ENCODE measurements at places on chromosomes 6 and 20. TPM values are rescaled to one million over a fixed set of nuclear protein-coding genes. Genes with fewer than 3 reads are reported as not detected.
A peak's percentile ranks its signal among the peaks of the same experiment; 100 is the strongest.

TMC2 gene
- not detected for total RNA-seq

DNA sequence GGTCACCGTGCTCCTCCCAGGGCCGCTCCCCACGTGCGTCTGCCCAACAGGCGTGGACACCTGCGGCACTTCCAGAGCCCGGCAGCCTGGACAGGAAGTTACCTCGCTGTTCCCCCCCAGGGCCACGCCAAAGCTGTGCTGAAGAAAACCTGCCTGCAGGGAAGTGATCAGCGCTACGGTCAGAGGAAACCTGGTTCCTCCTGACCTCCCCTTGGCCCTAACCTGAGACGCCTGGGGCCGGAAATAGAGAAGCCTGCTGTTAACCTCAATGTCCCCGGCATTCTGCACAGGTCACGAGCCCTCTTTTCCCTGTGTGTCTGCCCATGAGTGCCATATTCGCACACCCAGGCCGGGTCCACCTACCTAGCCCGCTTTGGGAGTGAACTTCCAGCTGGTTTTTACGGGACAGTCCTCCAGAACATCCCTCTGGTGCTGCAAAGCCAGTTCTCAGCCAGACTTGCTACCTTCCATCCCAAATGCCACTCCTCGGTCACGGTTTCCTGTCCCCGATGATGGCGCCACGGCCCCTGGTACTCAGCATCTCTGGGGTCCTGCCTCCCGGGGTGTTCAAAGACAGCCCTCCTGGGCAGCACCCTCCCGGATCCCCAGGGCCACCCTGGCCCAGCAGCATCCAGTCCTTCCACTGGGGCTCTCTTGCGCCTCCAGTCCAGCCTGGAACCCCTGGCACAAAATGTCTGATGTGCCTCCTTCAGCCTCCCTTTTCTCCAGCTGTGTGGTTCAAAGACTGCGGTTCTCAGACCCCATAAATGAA lies 12.0 kb upstream of the IRF4 start:
- H3K27me3 ChIP-seq, result no peaks in the 10 kb centered on the region
- H3K4me3 ChIP-seq, result no peak overlapping the region
- no peaks in the 10 kb centered on the region for H3K4me1 ChIP-seq
- no peak overlapping the region for H3K27ac ChIP-seq
- no peaks in the 10 kb centered on the region for H3K36me3 ChIP-seq

BTN1A1 gene
- not detected for total RNA-seq

- H3K27me3 ChIP-seq, result no peaks in the 10 kb centered on the region
- DNase-seq, result no peak
- no peak overlapping the region for H3K4me3 ChIP-seq
- H3K4me1 ChIP-seq, result no peaks in the 10 kb centered on the region
Observed at GRCh38 chr20:21033817-21034216, 72.3 kb downstream of the LINC00237 start.

SIRPB2 gene
- total RNA-seq, result 3.0 TPM

- no peaks in the 10 kb centered on the region for H3K27me3 ChIP-seq
- H3K4me1 ChIP-seq, result no peaks in the 10 kb centered on the region
- H3K36me3 ChIP-seq, result no peaks in the 10 kb centered on the region
- no peak overlapping the region for H3K4me3 ChIP-seq
Observed at GRCh38 chr6:119575721-119576120, 226.2 kb upstream of the MAN1A1 start.

NKAPL gene
- total RNA-seq, result 0.25 TPM

SLC22A23 gene
- total RNA-seq, result 85.7 TPM

DNA sequence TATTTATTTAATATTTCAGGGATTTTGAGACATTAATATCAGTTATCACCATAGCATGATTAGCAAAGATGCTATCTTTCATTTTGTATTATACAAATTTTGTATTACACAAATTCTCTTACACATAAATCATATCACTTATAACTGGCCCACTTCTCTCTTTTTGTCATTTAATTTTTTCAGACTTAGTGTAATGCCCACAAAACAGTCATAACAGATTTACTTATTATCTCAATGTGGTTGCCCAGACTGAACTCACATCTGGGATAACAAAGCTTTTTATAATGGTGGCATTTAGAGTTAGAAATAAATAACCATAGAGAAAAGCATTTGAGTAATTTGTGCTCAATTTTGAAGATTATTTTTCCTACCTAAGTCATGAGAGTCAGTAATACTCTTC lies 148.3 kb downstream of the TFAP2B start:
- H3K27me3 ChIP-seq, result no peaks in the 10 kb centered on the region
- H3K4me1 ChIP-seq, result no peaks in the 10 kb centered on the region
- no peak for DNase-seq
- no peak overlapping the region for H3K4me3 ChIP-seq

BANF2 gene
- total RNA-seq, result not detected

DNA sequence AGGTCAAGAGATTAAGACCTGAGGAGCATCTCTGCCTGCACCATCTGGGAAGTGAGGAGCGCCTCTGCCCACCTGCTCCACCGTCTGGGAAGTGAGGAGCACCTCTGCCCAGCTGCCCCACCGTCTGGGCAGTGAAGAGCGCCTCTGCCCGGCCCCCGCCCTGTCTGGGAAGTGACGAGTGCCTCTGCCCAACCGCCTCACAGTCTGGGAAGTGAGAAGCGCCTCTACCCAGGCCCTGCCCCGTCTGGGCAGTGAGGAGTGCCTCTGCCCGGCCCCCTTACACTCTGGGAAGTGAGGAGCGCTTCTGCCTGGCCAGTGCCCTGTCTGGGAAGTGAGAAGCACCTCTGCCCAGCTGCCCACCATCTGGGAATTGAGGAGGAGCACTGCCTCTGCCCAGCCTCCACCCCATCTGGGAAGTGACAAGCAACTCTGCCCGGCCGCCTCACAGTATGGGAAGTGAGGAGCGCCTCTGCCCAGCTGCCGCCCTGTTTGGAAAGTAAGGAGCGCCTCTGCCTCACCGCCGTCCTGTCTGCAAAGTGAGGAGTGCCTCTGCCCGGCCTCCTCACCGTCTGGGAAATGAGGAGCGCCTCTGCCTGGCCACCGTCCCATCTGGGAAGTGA lies 270.4 kb upstream of the NRSN1 start:
- no peak for DNase-seq
- no peaks in the 10 kb centered on the region for H3K27me3 ChIP-seq
- H3K27ac ChIP-seq, result no peak overlapping the region

- H3K27me3 ChIP-seq, result no peaks in the 10 kb centered on the region
- no peak for DNase-seq
- no peaks in the 10 kb centered on the region for H3K36me3 ChIP-seq
Observed at GRCh38 chr20:15740046-15740775, 833.0 kb downstream of the KIF16B start.

DNA sequence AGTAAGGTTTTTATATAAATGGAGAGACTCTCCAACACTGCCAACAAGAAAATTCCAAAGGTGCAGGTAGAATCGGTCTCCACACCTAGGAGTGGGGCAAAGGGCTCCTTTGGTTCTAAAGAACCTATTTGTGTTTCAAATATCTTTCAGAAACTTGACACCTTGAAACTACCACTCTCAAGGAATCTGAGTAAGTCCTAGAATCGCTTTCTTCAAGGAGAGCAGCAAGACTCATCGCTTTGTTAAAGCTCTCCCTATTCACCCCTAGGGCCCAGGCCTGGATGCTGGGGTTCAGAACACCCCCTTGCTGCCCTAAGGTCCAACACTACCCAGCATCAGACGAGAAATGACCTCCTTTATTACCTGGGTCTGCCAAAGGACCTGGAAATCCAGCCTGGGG lies 2.0 kb downstream of the CLIC5 start:
- H3K27ac ChIP-seq, result peak overlapping the region; percentile 72
- DNase-seq, result no peak
- no peaks in the 10 kb centered on the region for H3K36me3 ChIP-seq
- no peaks in the 10 kb centered on the region for H3K27me3 ChIP-seq
- peak overlapping the region; percentile 55 for H3K4me3 ChIP-seq
- H3K4me1 ChIP-seq, result peaks cover 3% of the 10 kb centered on the region

SLC16A10 gene
- 6.0 TPM for total RNA-seq

DNA sequence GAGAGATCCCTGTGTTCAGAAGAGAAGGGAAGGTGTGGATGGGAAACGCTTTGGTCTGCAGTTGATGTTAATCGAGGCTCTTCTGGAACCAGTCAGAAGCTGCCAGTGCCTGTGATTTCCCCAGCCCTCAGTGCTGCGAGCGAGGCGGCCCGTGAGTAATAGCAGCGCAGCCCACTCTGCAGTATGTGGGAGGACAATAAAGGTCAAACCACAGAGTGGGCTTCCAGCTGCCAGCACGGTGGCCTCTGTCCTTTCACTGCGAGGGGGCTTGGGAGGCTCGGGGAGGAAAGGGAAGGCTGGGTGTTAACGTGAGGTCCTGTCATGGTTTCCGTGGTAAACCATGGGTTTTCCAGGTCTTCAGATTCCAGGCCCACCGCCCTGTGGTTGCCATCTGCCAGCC lies 32.3 kb upstream of the TAGAP start:
- H3K27ac ChIP-seq, result no peak overlapping the region
- no peak overlapping the region for H3K4me3 ChIP-seq
- no peaks in the 10 kb centered on the region for H3K27me3 ChIP-seq
- peak; percentile 6 for DNase-seq

DNA sequence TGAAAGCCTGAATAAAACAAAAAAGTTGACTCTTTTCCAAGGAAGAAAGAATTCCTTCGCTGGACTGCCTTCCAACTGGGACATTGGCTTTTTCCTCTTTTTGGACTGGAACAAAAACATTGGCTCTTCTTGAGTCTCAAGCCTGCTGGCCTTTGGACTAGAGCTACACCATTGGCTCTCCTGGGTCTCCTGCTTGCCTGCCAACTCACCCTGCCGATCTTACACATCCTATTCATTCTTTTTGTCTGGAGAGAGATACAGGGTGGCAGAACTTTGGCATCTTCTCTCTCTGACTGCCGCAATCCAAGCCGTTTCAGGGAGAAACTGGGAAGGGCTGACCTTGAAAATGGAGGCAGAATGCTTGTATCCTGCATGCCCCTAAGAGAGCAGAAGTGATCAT lies 20.2 kb downstream of the DDO start:
- no peaks in the 10 kb centered on the region for H3K4me1 ChIP-seq
- no peaks in the 10 kb centered on the region for H3K27me3 ChIP-seq
- H3K4me3 ChIP-seq, result no peak overlapping the region
- H3K36me3 ChIP-seq, result no peaks in the 10 kb centered on the region

- H3K27ac ChIP-seq, result no peak overlapping the region
- no peaks in the 10 kb centered on the region for H3K27me3 ChIP-seq
- H3K4me1 ChIP-seq, result no peaks in the 10 kb centered on the region
Observed at GRCh38 chr6:156828280-156828703, 51.1 kb downstream of the ARID1B start.

VSTM2L gene
- total RNA-seq, result 1.5 TPM

- DNase-seq, result no peak
- H3K4me1 ChIP-seq, result no peaks in the 10 kb centered on the region
- H3K36me3 ChIP-seq, result no peaks in the 10 kb centered on the region
- no peak overlapping the region for H3K4me3 ChIP-seq
- H3K27ac ChIP-seq, result no peak overlapping the region
- H3K27me3 ChIP-seq, result no peaks in the 10 kb centered on the region
Observed at GRCh38 chr6:145830612-145831011, 16.0 kb upstream of the FBXO30 start.

MYH7B gene
- total RNA-seq, result 1.5 TPM

DNA sequence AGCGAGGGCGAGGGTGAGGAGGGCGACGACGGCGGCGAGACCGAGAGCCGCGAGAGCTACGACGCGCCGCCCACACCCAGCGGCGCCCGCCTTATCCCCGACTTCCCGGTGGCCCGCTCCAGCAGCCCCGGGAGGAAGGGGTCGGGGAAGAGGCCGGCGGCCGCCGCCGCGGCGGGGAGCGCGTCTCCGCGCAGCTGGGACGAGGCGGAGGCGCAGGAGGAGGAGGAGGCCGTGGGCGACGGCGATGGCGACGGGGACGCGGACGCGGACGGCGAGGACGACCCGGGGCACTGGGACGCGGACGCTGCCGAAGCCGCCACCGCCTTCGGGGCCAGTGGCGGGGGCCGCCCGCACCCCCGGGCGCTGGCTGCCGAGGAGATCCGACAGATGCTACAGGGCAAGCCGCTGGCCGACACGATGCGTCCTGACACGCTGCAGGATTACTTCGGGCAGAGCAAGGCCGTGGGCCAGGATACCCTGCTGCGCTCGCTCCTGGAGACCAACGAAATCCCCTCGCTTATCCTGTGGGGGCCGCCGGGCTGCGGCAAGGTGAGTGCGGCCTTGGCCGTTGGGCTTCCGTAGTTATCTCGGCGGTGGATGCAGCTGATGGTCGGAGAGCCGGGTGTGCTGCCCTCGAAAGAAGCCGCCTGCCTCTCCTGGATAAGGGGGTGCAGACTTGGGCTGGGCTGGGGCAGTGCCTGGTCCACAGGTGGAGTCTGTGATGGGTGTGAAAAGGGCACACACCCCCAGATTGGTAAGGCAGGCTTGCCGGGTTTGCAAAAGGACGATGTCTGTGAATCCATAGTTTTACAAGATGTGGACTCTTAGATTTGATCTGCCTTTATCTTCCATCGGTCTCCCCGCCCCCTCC lies 938 bp downstream of the WRNIP1 start:
- no peaks in the 10 kb centered on the region for H3K36me3 ChIP-seq
- no peaks in the 10 kb centered on the region for H3K27me3 ChIP-seq
- peak overlapping the region; percentile 99 for H3K27ac ChIP-seq
- peak overlapping the region; percentile 78 for H3K4me3 ChIP-seq
- H3K4me1 ChIP-seq, result peaks cover 17% of the 10 kb centered on the region
- DNase-seq, result peak; percentile 58

SMIM29 gene
- total RNA-seq, result 8.6 TPM

DNA sequence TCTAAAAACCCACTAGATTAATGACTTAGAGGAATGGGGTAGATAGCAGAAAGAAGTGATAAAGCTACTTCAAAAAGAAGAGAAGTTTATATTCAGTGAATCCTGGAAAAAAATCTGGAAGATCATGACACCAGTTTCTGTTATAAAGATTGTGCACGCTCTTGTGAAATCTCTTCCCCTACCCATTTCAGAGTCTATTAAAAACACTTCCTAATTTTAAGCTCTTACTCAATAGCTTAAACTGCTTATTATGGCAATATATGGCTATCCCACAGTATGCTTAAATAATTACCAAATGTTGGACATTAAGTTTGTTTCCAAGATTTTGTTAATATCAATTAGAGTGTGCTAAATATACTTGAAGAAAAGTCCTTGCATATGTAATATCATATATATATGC lies 585.3 kb upstream of the MAN1A1 start:
- H3K27me3 ChIP-seq, result no peaks in the 10 kb centered on the region
- DNase-seq, result no peak
- no peak overlapping the region for H3K4me3 ChIP-seq
- no peaks in the 10 kb centered on the region for H3K36me3 ChIP-seq
- H3K4me1 ChIP-seq, result no peaks in the 10 kb centered on the region

HAO1 gene
- total RNA-seq, result not detected

GRCh38 chr20:62601172-62601571 lies 41.1 kb upstream of the SLCO4A1 start:
- peaks cover 6% of the 10 kb centered on the region for H3K4me1 ChIP-seq
- DNase-seq, result no peak
- H3K27ac ChIP-seq, result no peak overlapping the region
- peaks cover 8% of the 10 kb centered on the region for H3K27me3 ChIP-seq
- no peak overlapping the region for H3K4me3 ChIP-seq
- H3K36me3 ChIP-seq, result no peaks in the 10 kb centered on the region

DNA sequence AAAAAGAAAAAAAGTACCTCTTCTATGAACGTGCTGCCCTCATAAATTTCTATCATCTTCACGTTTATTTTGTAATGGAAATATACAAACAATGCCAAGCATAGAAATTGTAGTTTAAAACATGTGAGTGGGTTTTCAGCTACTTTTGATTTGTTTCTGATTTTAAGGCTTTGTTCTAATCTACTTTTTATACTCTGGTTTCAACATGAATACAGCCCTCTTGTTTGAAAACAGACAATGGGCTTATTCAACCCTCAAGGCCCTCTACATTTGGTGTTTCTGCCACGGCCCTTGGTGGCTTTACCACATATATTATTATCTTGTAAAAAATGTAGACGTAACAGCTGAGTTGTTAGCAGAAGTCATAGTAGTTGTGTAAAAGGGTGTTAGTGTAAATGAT lies 153.9 kb downstream of the SOX4 start:
- H3K4me1 ChIP-seq, result no peaks in the 10 kb centered on the region
- H3K27me3 ChIP-seq, result no peaks in the 10 kb centered on the region
- no peak for DNase-seq
- H3K4me3 ChIP-seq, result no peak overlapping the region
- no peak overlapping the region for H3K27ac ChIP-seq
- no peaks in the 10 kb centered on the region for H3K36me3 ChIP-seq

Measured in colonic mucosa (tissue), 4 donors.